ENCODE measurements at places on chromosomes 11 and 22.
A peak's percentile ranks its signal among the peaks of the same experiment; 100 is the strongest.

- no peak for DNase-seq
Observed at GRCh38 chr11:121688860-121689614, 236.3 kb upstream of the SORL1-AS1 start.

GRCh38 chr22:40594346-40594745 is 42.2 kb downstream of the MRTFA start:
- DNase-seq = no peak

- peak; percentile 25 for DNase-seq
Observed at GRCh38 chr11:74838188-74838587, 89.5 kb downstream of the RNF169 start.

- no peak for DNase-seq
Observed at GRCh38 chr22:22125028-22125578, 119.5 kb upstream of the VPREB1 start.
